8988T (cell line): ENCODE measurements at places on chromosomes 4 and X.

DNA sequence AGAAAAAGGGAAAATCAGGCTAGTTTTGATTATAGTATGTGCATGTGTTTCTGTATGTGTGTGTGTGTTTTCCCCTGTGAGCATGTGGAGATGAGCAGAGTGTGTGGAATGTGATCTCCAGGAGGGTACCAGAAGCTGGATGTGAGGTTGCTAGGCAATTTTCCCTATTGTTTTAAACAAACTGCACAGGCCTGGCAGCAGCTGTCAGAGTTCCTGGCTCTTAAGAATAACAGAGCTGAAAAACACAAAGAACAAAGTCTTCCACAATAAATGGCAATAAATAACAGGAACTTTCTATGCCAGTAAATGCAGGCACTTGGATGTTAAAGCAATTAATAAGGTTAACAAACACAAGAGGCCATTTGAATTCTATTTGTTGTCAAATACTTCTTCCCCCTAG lies 344.6 kb upstream of the CTSO start:
- no peak for DNase-seq

GRCh38 chr4:108544481-108544880 lies 75.9 kb upstream of the RPL34 start:
- no peak for DNase-seq

DNA sequence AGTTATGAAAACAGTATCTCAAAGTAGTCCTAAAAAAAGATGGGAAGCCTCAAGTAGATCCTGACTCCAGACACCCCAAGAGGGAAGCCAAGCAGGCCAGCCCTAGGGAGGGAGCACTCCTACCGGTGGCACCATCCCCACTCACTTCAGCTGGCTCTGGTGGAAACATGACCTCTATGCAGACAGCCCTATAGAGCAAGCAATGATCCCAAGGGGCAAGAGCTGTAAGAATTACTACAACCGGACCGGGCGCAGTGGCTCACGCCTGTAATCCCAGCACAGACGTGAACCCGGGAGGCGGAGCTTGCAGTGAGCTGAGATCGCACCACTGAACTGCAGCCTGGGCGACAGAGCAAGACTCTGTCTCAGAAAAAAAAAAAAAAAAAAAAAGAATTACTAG lies 5.7 kb downstream of the LETM1 start:
- DNase-seq, result no peak

DNA sequence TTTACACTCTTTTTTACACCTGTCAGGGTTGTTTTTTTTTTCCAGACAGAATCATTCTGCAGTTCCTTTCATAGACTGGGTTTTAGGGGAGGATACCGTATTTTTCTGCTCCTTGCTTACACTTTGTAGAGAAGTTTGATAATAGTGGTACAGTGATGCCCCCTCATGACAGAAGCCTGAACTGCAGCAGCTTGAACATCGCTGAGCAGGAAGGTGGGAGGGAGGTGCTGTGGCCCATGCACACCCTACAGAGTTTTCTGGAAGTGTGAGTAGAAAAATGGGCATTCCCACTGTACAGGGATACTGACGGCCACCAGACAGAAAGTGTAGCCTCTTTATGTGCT lies 54.5 kb downstream of the RAB40A start:
- DNase-seq, result no peak

DNA sequence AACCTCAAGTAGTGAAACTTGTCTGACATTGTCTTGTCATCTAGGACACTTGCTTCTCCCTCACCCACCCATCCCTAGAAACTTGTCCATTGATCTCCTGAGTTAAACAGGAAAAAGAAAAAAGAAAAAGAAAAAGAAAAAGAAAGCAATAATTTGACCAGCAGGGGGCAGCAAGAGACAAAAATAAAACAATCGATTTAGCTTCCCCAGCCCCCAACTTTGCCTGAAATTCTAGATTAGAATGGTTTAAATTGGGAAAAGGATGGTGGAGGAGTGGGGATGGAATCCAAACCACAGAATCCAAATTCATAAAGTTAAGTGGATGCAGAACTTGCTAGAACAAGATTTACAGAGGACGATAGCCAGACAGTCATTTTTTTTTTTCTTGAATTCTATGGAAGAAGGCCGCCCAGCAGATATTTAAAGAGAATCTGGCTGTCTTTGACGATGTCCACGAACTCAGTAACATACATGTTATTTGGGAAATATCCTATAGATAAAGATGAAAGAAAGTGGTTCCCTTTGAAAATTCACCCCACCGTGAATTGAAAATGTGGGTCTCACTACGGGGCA lies 282.9 kb downstream of the USP46 start:
- no peak for DNase-seq

DNA sequence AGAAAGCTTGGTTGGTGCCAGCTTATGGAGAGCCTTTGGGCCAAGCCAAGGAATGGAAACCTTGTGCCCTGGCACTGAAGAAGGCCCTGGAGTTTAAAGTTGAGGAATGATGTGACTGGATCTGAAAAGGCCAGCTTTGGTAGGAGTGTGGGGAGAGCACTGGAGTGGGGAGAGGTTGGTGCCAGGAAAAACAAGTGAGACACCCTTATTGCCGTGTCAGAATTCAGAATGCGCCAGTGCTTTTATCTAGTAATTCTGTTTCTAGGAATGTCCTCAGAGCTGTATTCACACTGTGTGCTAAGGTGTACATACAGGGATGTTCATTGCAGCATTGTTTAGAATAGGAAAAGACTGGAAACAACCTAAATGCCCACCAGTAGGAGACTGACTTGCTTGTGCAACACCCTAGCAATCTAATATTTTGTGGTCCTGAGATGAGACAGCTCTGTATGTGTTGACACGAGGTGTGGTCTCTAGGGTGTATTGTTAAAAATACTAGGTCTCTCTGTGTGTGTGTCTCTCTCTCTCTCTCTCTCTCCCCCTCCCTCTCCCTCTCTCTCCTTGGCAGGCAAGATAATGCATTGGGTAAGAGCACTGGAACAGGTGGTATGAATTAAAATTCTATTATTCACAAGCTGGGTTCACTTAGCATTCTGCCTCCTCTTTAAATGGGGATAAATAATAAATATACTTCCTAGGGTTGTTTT lies 107.8 kb downstream of the GATB start:
- DNase-seq, result no peak

- DNase-seq, result no peak
These were observed 214.4 kb upstream of the PPP1R2C start for GRCh38 chrX:42992199-42992943.

- no peak for DNase-seq
These were observed 17.0 kb upstream of the TBL1X start for GRCh38 chrX:9447906-9448305.

DNA sequence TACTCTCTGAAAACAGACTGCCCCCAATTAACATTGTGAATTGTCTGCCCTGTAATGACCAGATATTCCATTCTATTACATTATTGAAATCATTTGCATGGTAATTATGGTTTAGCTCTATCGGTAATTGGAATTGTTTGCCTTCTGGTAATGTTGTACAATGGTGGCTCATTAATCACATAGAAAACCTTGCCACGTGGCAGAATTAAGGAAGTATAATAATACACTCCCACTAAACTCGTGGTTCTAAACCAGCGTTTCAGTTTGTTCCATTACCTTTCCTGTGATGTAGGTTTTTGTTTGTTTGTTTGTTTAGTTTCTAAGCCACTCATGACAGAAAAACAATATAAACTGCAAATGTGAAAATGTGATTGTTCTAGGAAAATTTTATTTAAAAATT lies 45.1 kb upstream of the TAPT1 start:
- no peak for DNase-seq

- no peak for DNase-seq
These were observed 1545.4 kb upstream of the PCDH10 start for GRCh38 chr4:131603705-131604104.

GRCh38 chr4:168864821-168865541 lies 145.1 kb downstream of the CBR4 start:
- no peak for DNase-seq

DNA sequence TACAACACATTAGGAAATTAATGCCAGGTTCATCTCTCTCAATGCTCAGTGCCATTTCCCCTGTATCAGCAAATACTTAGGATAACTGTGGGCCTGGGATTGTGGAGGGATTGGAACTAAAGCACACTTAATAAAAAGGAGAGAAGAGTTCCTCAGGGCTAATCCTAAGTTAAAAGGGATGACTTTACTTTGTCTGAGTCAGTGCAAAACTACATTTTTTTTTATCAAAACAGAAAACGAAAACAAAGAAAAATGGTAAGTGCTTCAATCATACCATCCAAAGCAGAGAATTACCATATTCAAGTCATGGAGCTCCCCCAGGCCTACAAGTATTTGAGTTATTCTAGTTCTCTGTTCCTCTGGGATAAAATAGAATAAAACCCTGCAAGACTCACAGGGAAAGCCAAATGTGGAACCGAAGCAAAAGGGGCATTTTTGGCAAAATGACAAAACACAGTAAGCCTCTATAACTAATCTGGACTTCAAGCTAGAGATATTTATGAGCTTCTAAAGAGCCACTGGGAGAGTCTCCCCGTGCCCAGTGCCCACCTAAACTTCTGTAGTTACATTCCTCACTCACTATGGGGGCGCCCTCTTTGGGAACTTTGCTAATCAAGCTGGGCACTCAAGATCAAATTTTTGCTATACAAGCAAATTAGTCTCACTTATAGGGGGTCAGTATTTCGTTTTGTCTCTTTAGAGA lies 53.4 kb downstream of the PALLD start:
- DNase-seq, result no peak

GRCh38 chr4:127985989-127986388 lies 20.8 kb downstream of the ABHD18 start:
- no peak for DNase-seq

GRCh38 chrX:134774190-134775048 lies 116.1 kb upstream of the PLAC1 start:
- no peak for DNase-seq

DNA sequence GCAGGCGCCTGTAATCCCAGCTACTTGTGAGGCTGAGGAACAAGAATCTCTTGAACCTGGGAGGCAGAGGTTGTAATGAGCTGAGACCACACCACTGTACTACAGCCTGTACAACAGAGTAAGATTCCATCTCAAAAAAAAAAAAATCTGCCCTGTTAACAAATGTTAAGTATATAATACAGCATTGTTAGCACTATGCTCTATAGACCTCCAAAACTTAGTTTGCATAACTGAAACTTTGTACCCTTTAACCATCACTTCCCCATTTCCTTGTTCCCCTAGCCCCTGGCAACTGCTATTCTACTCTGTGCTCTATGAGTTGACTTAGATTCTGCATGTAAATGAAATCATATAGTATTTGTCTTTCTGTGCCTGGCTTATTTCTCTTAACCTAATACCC lies 76.7 kb downstream of the TAB3 start:
- no peak for DNase-seq

- no peak for DNase-seq
These were observed 130.1 kb downstream of the KLHL34 start for GRCh38 chrX:21528076-21528475.

- DNase-seq, result peak; percentile 83
These were observed 32.5 kb downstream of the FGFBP1 start for GRCh38 chr4:15906020-15906443.

- DNase-seq, result no peak
These were observed 17.9 kb upstream of the UBA6 start for GRCh38 chr4:67718848-67719247.

DNA sequence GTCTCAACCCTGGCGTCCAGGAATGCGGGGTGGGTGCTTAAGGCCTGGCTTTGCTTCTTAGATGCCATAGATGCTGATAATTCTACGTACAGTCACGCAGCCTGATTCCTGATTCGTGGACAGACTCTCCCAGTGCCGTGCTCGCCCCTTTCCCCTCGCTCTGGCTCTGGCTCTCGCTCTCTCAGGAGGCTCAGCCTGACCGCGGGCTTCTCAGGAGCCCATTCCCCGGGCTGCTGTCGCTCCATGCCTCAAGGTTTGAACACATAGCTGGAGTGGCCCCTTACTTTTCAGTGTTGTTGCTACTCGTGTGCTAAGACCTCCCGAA lies 59.2 kb upstream of the ZC4H2 start:
- no peak for DNase-seq

DNA sequence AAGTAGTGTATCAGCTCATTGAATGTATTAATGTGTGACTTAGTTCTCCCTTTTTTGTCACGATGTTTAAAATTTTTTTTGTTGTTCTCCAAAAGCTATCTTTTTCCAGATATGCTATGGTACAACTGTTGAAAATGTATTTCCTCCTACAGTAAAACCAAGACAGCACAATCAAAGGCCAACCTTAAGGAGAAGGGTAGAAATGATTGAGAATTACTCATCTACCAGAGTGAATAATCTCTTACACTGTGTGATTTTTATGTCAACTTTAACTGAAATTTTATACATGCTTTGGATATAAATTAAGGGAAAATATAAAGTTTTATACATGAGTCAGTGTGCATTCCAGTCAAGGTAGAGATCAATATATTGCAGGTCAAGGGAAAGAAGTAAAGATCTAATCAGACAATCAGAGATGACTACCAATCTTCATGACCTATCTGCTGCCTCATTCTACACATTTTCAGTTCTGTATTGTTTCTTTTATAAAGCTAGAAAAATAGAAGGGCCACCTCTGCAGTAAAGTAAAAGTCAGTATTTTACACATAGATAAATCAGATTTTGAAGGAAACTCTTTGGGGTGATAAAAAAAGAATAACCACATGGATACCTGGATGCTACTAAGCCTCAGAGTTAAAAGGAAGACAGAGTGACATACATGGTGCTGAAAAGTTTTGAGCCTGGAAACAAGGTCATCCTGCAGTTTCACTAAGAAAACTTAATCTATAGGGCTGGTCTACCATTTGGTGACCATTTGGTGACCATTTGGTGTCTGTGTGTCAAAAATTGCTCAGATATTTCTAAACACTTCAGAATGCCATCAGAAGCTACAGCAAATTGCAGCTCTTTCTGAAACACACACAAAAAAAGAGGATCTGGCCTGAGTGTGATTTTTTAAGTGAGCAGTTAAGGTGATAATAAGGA lies 1.6 kb downstream of the FAM13A start:
- no peak for DNase-seq

DNA sequence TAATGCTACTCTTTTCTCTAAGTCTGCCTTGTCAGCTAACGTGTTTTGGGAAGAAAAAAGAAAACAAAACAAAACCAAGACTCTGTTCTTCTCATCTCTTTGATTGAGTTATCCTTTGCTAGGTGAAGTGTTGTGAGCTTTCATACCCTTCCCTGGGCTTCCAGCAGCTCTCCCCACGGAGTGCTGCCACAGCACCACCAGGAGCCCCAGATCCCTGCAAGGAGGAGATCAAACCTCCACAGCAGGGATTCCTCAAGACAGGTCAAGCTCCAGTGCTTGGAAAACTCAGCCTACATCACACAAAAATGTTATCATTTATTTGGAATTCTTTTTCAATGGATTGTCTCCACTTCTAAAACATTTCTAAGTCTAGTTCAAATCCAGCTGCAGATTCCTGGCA lies 1981.9 kb upstream of the TENM3 start:
- no peak for DNase-seq

- no peak for DNase-seq
These were observed 1249.9 kb upstream of the TENM3 start for GRCh38 chr4:180993244-180993836.

DNA sequence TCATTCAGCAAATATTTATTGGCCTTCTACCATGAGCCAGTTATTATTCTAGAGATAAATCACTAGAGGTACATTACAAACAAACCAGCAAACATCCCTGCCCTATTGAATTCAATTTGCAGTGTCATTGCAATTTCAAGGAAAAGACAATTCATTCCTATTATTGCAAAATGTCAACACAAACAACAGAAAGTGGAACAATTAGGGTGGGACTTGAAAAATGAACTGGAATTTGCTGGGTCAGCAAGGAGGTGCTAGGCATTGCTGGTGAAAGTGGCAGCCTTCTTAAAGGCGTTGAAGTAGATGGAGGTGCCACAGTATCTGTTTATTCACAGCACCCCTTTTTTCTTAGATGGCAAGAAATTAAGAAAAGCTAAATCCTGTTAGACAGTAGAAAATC lies 224.0 kb upstream of the BMP3 start:
- DNase-seq, result no peak

- DNase-seq, result no peak
These were observed 156.3 kb downstream of the BCOR start for GRCh38 chrX:39941332-39941920.
